Naive B cell (primary cell): ENCODE measurements at places on chromosomes 16 and 17. TPM values are rescaled to one million over a fixed set of nuclear protein-coding genes. Genes with fewer than 3 reads are reported as not detected.

- DNase-seq, result no peak
These were observed 112.7 kb upstream of the CREBBP start for GRCh38 chr16:3993052-3993785.

DNA sequence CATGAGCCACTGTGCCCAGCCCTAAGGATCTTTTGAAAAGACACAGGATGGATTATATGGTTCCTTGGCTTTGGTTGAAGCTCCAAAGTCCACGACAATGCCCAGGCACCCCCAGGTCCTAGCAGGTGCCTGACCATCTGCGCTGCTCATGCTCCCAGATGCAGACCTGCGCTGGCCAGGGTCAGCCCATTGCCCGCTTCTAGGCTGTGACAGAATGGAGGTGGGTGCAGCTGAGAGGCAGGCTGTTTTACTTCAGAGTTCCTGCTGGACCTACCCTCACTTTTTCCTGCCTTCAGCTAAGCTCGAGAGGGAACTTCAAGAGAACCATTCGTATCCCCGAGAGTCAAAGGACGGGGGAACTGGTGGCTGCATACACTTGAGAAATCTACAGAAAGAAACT, 60.5 kb downstream of the AMFR start:
- DNase-seq, result no peak

- DNase-seq, result no peak
These were observed 1.6 kb downstream of the MLX start for GRCh38 chr17:42568341-42569111.

DNA sequence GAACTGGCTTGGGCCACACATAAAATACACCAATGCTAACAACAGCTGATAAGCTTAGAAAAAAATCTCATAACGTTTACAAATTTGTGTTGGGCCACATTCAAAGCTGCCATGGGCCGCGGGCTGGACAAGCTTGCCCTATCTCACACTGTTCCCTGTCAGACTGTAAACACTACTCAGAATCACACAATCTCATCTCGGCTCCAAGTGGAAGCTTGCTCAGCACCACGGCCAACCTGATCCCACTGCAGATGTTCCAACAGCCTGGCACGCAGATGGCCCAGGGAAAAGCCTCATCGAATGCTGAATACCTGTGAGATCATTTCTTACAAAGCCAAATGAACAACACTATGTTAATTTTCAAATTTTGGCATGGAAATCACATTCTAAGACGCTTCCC, 125.8 kb downstream of the ANKRD11 start:
- DNase-seq, result no peak

GRCh38 chr17:57720386-57721035, 24.6 kb downstream of the CCDC182 start:
- DNase-seq, result no peak

- DNase-seq, result no peak
These were observed 98.0 kb downstream of the CYTH1 start for GRCh38 chr17:78684026-78684425.

DNA sequence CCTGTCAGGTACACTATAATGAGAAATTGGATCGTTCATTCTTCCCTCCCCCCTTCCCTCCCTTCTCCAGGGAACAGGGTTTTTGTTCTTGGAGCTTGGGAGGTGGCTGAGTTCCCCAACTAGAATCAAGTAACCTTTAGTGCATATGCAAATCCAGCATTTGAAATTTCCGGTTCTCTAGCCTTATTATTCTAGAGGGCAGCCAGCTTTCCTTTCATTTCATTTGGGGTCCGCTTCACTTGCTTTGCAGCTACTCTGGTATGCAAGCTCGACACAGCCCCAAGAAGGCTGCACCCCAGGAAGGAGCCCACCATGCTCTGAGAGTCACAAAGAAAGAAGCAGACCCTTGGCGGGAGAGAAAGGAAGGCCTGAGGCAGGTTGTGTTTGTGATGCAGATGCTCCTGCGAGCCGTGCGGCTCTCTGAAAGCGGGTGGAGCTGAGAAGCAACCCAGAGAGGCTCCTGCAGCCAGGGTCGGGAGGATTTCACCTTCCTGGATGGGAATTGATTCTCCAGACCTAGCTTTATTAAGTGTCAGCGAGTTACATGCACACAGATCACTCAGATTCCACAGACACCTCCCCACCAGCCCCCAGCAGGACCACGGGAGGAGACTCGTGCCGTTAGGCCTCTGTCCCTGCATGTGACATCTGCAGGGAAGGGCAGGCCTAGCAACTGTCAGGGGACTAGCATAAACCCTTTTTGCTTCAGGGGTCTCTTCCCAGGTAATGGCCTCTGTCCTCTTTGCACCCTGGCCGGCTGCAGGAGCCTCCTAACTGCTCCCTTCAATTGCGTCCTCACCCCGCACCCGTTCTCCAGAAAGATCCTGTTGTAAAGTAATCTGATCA, 34.5 kb downstream of the PMM2 start:
- DNase-seq, result no peak

DNA sequence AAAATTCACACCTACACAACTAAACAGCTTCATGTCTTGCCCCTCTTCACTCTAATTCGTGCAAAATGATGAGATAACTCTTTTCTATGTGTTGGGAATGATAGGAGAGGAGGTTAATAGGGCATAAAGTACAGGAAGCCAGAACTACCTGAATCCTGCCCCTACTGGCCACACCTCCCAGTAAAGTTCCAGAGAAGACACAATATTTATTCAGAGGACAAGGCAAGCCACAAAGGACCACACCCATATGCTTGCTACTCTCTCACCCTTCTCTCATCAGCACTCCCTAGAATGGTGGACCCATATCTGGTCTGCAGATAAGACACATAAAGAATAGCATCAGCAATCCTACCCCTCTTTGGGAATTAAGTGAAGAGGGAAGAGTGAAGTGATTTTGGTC, 74.6 kb downstream of the ZNF18 start:
- no peak for DNase-seq

GRCh38 chr16:27108051-27108770, 41.5 kb downstream of the C16orf82 start:
- no peak for DNase-seq

DNA sequence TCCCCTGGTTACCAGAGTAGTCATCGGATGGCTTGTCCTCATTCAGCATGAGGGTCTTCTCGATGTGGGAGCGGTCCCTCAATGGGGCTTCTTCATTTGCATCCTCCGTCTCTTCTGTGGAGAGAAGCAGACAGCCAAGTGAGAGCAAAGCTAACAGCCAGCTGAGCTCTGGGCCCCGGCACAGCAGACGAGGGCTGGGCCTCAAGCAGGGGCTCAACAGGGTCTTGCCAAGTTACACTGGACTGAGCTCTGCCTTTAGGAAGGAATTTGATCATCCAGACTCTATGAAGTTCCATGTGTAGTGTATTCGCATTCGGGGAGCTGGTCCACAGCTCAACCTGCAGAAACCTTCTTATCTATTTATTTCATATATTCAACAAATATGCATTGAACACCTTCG, 37.4 kb downstream of the SRL start:
- no peak for DNase-seq

GRCh38 chr16:81487301-81487720, 42.7 kb downstream of the CMIP start:
- no peak for DNase-seq

GRCh38 chr16:9602189-9602588, 510.7 kb downstream of the HAPSTR1 start:
- no peak for DNase-seq

DNA sequence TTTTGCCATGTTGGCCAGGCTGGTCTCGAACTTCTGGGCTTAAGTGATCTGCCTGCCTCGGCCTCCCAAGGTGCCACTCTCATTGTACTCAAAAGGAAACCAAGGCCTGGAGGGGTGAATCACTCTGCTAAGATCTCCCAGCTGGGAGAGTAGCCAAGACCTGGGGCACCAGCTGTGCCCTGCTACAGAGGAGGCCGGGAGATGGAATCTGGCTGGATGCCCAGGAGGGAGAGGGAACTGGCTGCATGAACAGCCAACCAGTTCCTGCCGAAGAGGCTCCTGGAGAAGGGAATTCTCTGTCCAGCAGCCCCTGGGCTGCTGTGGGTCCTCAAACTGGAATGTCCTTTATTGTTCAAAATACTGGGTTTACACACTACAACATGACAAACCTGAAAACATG, 238.7 kb upstream of the CIBAR2 start:
- DNase-seq, result no peak

- DNase-seq, result no peak
These were observed 12.4 kb downstream of the AMZ2 start for GRCh38 chr17:68260051-68260762.

C17orf113 gene
- polyA plus RNA-seq, result 0.13 TPM

CD79B gene
- polyA plus RNA-seq, result 2,526 TPM

COG7 gene
- 6.0 TPM for polyA plus RNA-seq

NUP88 gene
- polyA plus RNA-seq, result 297 TPM

MYO15A gene
- polyA plus RNA-seq, result 0.61 TPM
